ENCODE measurements at places on chromosomes 4 and X.

- no peak for DNase-seq
Observed at GRCh38 chrX:152642931-152643564, 5.4 kb downstream of the GABRQ start.

DNA sequence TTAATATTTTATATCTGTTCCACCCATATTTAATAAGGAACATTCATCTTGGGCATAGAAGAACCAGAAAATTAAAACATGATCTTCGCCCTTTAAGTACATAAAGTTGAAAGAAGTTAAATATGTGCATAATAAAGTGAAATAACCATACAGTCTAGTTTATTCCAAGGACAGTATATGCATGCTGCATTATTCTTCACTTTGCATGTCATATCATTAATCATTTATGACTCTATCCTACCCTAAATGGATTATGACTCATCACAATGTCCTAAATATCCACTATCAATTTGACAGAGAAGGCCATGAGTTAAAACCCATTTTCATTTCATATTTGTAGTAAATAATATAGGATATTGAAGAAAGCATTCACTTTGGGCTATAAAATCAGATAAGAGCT lies 576.5 kb upstream of the GNPDA2 start:
- no peak for DNase-seq

- no peak for DNase-seq
Observed at GRCh38 chr4:3436798-3437581, 4.8 kb upstream of the HGFAC start.

- DNase-seq, result no peak
Observed at GRCh38 chrX:48694776-48695533, 1.6 kb upstream of the SUV39H1 start.

- DNase-seq, result no peak
Observed at GRCh38 chr4:151458148-151458547, 49.2 kb downstream of the FHIP1A start.

GRCh38 chr4:164413743-164414142 lies 340.2 kb upstream of the SMIM31 start:
- no peak for DNase-seq

- no peak for DNase-seq
Observed at GRCh38 chrX:9855561-9856283, 69.5 kb downstream of the SHROOM2 start.

GRCh38 chr4:152479428-152480026 lies 56.4 kb downstream of the FBXW7 start:
- DNase-seq, result no peak

DNA sequence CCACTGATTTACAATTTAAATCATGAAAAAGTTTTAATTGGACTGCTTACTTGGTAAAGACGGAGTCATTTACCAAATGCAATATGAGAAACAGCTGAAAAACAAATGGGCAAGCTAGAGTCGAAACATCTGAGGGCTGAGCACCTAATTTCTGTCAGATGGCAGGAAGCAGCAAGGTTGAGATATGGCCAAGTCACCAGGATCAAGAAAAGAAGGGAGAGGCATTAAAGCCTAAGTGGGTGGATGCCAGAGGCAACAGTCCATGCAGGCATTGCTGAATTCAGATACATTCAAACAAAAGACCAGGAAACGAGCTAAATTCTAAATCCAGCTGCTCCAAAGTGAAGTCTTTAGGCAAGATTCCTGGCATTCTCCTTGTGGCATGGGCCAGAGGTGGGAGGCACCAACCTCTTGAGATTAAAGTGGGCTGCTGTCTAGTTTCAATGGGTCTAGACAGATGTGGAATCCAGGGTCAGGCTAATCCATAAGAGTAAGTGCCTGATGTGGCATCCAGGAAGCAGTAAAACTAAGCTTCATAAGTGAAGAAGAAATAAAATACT lies 8.0 kb upstream of the ARSJ start:
- no peak for DNase-seq

- no peak for DNase-seq
Observed at GRCh38 chr4:144423930-144424329, 222.0 kb upstream of the HHIP start.

GRCh38 chr4:184003433-184003832 lies 98.3 kb downstream of the STOX2 start:
- DNase-seq, result no peak

DNA sequence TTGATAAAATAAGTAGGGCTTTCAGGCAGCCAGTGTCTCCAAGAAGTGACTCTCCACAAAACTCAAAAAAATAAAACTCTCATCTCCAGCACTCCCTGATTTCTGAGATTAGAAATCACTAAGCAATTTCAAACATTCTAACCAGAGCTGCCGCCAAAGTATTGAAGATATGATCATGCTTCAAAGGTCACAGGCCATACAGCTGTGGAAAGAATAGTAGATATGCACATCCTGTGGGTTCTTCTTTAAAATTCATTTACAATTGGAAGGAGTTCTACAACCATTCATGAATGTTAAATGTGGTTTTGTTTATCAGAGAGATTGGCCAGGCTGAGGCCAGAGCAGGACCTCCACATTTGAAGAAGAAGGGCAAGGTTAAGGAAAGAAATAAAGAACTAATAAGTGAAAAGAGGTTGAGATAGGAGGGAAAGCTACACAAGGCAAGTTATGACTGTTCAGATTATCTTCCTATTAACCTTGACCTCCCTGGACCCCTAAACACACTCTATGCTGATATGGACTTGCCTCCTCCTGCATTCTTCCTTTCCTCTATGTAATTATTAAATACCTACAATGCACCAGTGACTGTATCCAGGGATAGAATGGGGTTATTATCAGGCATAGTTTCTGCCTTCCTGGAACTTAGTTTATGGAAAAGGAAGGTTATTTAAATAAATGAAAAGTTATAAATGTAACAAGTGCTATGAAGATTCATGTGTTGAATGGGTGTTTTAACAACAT lies 56.4 kb downstream of the USP38 start:
- DNase-seq, result no peak

GRCh38 chr4:37795581-37796195 lies 30.8 kb upstream of the PGM2 start:
- no peak for DNase-seq

DNA sequence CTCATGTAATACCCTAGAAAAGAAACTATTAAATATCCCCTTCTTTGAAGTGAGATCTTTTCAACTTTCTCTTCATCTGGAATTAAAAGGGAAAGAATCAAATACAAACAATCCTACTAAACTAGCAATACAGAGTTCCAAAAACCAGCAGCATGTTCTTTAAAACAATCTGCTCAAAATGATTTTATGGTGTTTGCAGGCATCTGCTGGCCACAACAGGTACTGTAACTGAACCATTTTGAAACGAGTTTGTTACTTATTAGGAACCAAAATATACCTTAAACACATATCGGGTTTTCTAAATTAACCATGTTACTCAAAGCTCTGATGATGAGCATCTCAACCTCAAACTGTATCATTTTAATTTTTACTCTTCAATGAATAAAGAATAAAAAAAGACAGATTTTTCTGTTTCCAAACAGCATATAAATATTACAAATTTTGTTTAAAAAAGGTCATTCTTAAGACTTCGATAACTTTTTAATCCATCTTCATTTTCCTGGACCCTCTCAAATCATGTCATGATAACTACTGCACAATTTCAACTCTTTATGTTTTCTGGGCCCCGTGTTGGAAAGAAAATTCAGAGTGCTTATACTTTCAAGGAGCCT lies 56.5 kb downstream of the ARAP2 start:
- no peak for DNase-seq

Measured in activated CD8-positive, alpha-beta memory T cell treated with anti-CD3 and anti-CD28 coated beads for 1 hour (primary cell).